Stimulated activated CD4-positive, alpha-beta T cell treated with anti-CD3 and anti-CD28 coated beads, Interleukin-1b, Interleukin-23, amount 100 ng/mL, for 1 hour (primary cell): ENCODE measurements at places on chromosomes 3 and 15.
A peak's percentile ranks its signal among the peaks of the same experiment; 100 is the strongest.

- DNase-seq, result no peak
Measured at GRCh38 chr15:99565049-99565298, 810 bp upstream of the MEF2A start.

DNA sequence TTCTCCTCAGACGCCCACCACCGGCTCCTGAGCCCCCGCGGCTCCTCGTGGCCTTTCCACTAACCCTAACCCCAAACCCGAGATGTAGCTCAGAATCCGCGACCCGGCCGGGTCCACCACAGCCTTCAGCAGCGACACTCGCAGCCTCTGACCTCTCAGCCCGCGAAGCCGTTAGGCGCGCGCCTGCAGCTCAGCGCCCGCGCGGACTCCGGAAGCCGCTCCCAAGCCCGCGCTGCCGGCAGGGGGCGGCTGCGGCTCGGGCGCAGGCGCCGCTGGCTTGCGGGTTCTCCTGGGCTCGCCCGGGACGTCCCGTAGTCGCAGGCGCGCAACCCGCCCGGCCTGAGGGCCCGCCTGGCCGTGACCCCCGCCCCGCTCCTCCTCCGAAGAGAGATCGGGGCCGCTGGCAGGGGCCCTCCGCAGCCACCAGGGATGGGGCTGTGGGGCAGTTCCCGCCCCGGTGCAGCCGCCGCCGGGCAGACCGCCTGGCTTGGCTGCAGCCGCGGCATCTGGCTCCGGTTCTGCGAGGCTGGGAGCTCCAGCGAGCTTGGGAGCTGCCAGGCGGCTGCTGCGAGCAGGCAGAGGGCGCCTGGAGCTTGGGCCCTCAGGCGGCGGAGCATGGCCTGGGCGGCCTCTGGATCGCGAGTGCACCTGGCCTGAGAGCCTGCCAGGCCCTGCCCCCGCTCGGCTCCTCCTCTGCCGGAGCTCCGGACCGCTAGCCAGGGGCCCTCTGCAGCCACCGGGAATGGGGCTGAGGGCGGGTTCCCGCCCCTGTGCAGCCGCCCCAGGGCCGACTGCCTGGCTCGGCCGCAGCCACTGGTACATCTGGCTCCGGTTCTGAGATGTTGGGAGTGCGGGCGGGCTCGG is 120.7 kb downstream of the LMLN start:
- DNase-seq, result peak; percentile 51

- DNase-seq, result no peak
Measured at GRCh38 chr3:122996038-122996580, 31.5 kb downstream of the SEMA5B start.

- DNase-seq, result no peak
Measured at GRCh38 chr15:31160740-31161495, 59.4 kb upstream of the TRPM1 start.

GRCh38 chr3:107382631-107383030 is 5.4 kb downstream of the CCDC54 start:
- no peak for DNase-seq

- no peak for DNase-seq
Measured at GRCh38 chr15:87732976-87733375, 523.6 kb downstream of the NTRK3 start.

DNA sequence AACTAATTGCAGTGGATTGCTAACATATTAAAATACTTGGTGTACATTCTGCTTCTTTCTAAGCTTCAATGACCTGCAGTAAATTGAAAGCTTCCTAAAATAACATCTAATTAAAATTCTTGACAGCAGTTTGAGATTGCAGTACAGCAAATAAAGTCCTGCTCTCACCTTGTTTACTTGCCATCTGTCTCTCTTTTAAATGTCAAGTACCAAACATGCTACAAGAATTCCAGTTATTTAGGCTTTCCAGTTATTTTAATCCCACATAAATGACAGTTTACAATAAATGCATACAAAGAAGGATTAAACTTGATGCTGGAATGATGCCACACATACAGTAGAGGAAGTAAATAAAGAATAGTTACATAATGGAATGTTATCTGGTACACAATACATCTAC is 33.2 kb downstream of the CBLB start:
- DNase-seq, result no peak

GRCh38 chr3:30123755-30124154 is 482.6 kb upstream of the TGFBR2 start:
- DNase-seq, result no peak

- DNase-seq, result no peak
Measured at GRCh38 chr3:159828542-159828943, 160.1 kb upstream of the IL12A start.

DNA sequence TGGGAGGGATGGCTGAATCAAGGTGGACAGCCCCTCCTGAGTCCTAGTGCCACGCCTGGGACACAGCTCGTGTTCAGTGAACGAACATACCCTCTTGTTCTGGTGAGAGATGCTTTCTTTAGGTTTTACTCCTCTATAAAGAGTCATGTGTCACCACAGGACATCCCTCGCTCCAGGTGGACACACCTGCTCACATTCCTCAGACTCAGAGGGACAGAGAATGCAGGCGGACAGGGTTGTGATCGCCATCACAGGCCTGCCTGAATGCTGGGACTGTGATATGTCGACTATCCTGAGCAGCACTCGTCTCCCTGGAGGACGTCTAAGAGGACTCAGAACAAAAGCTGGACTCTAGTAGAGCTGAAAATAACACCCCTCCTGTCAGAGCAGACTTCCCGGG is 96.4 kb upstream of the SNRPA1 start:
- DNase-seq, result no peak

- DNase-seq, result no peak
Measured at GRCh38 chr3:40079847-40080240, 229.7 kb upstream of the EIF1B start.

DNA sequence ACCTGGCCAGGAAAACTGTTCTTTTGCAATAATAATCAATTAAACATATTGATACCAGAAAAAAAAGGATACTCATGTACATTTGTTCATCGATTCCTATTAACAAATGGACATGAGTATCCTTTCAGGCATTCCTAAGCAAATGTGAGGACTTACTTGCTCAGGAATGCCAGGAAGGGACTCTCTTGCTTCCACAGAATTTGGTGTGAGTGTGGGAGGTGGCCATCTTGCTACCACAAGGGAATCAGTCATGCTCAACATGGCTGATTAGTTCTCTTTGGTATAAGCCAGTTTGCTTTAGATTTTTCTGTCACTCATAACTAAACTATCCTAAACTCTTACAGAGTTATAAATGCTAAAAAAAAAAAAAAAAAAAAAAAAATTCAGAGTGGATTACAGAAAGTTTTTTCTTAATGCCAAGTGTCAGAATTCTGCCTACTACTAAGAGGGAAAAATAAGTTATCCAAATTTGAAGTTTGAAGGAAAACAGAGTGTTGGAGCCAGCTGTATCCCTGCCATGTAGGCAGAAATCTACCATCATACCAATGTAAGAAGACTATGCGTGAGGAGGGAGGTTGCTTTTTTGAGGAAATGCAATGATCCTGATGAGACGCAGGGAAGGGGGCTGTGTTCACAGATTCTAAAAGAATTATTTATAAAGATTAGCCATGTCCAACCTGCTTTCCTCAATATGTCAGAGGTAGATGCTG is 98.7 kb downstream of the PLD1 start:
- DNase-seq, result no peak
